ENCODE measurements at places on chromosomes 3 and 15.
A peak's percentile ranks its signal among the peaks of the same experiment; 100 is the strongest.

DNA sequence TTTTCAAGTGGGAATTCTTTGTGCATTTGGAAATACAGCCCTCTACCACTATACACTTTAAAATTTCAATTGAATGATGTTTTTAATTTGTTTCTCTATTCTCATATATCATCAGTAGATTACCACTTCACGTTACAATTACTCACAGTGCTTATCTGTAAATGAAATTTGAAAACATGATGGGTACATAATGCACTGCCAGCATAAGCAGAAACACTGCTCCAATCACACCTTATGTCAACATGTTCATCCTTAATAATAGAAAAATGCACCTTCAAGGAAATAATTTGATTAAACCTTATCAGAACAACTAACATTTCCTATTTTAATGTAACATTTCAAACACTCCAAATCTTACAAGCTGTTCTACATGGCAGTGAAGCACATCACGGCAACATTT lies 718.4 kb downstream of the GBE1 start:
- no peak for DNase-seq

DNA sequence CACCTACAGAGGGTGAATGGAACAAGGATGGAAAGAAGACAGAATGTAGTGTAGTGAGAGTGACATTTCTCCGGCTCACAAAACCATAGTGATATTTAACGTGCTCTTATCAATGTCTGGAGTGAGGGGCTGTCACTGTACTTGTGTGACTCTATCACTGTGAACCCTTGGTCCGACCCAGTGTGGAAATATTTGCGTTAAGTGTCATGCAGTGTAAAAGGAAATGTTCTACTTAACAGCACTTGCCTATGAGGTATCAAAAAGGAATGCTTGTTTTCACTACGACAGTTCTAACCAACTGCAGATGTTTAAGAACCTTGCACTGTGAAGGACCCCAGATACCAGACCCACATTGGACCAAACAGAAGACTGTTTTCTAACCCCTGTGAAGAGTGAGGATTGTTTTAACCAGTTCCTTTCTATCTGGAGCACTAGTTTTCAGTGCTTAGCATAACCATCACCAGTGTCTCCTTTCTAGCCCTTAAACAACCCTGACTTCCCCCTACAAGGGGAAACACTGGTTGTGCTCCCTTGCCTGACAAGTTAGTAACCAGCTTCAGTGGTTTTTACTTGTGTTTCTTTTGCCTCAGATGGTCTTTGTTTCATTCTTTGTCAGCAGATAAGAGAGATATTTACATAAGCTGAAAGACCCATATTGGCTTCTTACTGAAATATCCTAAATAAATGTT lies 144.7 kb upstream of the ABHD17C start:
- no peak for DNase-seq

GRCh38 chr3:184726497-184726896 lies 14.6 kb upstream of the MAGEF1 start:
- no peak for DNase-seq

- DNase-seq: no peak
Observed at GRCh38 chr3:134425943-134426342, 51.7 kb upstream of the AMOTL2 start.

DNA sequence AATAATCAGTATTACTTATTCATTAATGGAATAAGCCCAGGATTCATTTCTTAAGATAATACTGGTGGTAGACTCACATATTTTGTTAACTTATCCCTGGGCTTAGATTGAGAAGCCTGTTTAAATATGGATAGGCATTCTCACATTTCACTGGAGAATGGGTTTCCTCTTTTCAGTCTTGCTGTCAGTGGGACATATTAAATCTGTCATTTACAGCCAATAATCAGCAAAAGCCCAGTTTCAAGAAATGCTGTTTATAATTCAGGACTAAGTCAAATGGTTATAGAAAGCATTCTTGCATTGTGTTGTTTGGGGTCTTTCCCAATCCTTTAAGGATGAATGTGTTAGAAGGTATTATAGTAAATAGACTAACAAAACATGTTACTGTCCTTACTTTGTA lies 143.7 kb upstream of the NAALADL2 start:
- no peak for DNase-seq

GRCh38 chr15:95134431-95135110 lies 903.2 kb downstream of the MCTP2 start:
- no peak for DNase-seq

DNA sequence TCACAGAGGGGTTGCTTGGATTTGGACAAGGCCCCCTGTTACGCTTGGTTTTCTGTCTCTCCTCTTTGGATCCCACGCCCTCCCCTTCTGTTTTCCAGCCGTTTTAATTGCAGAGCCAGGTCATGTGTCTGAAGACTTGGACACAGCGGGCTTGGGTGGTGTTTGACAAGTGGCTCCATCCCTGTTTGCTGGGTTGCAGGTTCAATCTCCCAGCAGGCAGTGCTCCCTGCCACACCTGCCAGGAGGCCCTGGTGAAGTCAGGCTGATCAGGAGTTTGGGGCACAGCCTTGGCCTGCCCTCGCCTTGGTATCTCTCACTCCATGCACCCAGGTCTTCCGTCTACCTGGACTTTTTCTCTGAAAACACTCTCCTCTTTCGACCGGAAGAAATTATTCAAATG lies 59.0 kb downstream of the PLXNA1 start:
- DNase-seq: no peak

GRCh38 chr3:28577941-28578500 lies 229.4 kb upstream of the AZI2 start:
- no peak for DNase-seq

DNA sequence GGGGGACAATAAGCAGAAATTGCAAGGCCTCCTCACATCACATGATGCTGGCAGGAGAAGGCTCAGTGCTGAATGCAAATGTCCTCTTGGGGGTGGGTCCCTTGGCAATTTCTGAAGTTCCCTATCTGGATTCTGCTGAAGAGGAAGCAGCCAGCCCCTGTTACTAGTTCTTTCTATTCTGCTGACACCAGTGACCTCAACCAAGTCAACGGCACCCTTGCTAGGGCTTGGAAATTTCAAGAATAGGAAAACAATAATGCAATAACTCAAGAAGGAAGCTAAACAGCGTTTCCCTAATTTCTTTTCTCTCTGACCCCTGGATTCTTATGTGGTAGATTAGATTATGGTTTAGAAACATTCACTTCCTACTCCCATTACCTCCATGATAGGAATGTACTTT lies 46.2 kb upstream of the FOXP1 start:
- peak; percentile 87 for DNase-seq

All from inflammatory macrophage (primary cell).